T-helper 2 cell treated with Interferon-gamma antibody and Interleukin-4, amounts not matched to agents 100 ng/mL and 5 ng/mL, for 36 hours (primary cell): ENCODE measurements at places on chromosomes 2 and 18. TPM values are rescaled to one million over a fixed set of nuclear protein-coding genes. Genes with fewer than 3 reads are reported as not detected.

UBE2E3 gene
- total RNA-seq, result 41.9 and 42.0 TPM in 2 replicates

LCT gene
- 0.64 and 0.86 TPM in 2 replicates for total RNA-seq

CABYR gene
- 0.39 and 0.73 TPM in 2 replicates for total RNA-seq

CENPA gene
- total RNA-seq, result 37.9 and 38.5 TPM in 2 replicates

SCN3A gene
- 0.05 TPM in 1 of 2 replicates, not detected in the other for total RNA-seq

IL37 gene
- not detected in 2 replicates for total RNA-seq

MC5R gene
- total RNA-seq, result 0.09 TPM in 1 of 2 replicates, not detected in the other

CD8B2 gene
- 0.11 TPM in 1 of 2 replicates, not detected in the other for total RNA-seq

POTEC gene
- total RNA-seq, result not detected in 2 replicates

RRM2 gene
- 493 and 506 TPM in 2 replicates for total RNA-seq

PROKR1 gene
- total RNA-seq, result not detected in 2 replicates

CLIP4 gene
- total RNA-seq, result 27.8 and 28.2 TPM in 2 replicates

SCTR gene
- not detected in 2 replicates for total RNA-seq

RGPD8 gene
- 7.4 and 7.9 TPM in 2 replicates for total RNA-seq

HTR2B gene
- total RNA-seq, result 1.2 and 1.3 TPM in 2 replicates

TUBA4B gene
- not detected in 2 replicates for total RNA-seq

SOWAHC gene
- total RNA-seq, result 0.32 TPM in 2 replicates

MOCOS gene
- 0.07 and 0.30 TPM in 2 replicates for total RNA-seq

UBR3 gene
- 26.7 and 29.7 TPM in 2 replicates for total RNA-seq

EIF2AK3 gene
- total RNA-seq, result 23.6 and 25.3 TPM in 2 replicates

CCNT2 gene
- 43.2 and 43.7 TPM in 2 replicates for total RNA-seq

VWC2L gene
- total RNA-seq, result not detected in 2 replicates

ZNF513 gene
- 13.1 and 13.2 TPM in 2 replicates for total RNA-seq

SERPINB10 gene
- not detected in 2 replicates for total RNA-seq

MALL gene
- not detected in 2 replicates for total RNA-seq

HSPD1 gene
- total RNA-seq, result 351 and 353 TPM in 2 replicates

PPP1R1C gene
- 0.48 TPM in 1 of 2 replicates, not detected in the other for total RNA-seq

OSBPL1A gene
- 0.68 and 1.5 TPM in 2 replicates for total RNA-seq

CAVIN2 gene
- total RNA-seq, result not detected in 2 replicates

MRO gene
- not detected in 2 replicates for total RNA-seq

PGAP1 gene
- total RNA-seq, result 28.1 and 29.7 TPM in 2 replicates

LAMA3 gene
- total RNA-seq, result 0.11 TPM in 2 replicates

CTDP1 gene
- 29.0 and 29.1 TPM in 2 replicates for total RNA-seq

ITGB6 gene
- total RNA-seq, result not detected in 2 replicates

CNRIP1 gene
- total RNA-seq, result not detected in 2 replicates

SERPINB5 gene
- not detected in 2 replicates for total RNA-seq

MEP1B gene
- 0.07 and 0.11 TPM in 2 replicates for total RNA-seq

NFATC1 gene
- 37.9 and 39.7 TPM in 2 replicates for total RNA-seq

FOXD4L1 gene
- 0.34 and 0.50 TPM in 2 replicates for total RNA-seq

STPG4 gene
- 0.30 and 0.50 TPM in 2 replicates for total RNA-seq

EML6 gene
- total RNA-seq, result 0.32 and 0.89 TPM in 2 replicates

DLX2 gene
- not detected in 2 replicates for total RNA-seq

RND3 gene
- not detected in 2 replicates for total RNA-seq

FBXO41 gene
- 15.4 and 16.2 TPM in 2 replicates for total RNA-seq

C2orf74 gene
- total RNA-seq, result 2.9 and 7.0 TPM in 2 replicates

PDE11A gene
- not detected in 2 replicates for total RNA-seq

UGT1A6 gene
- not detected in 2 replicates for total RNA-seq

FHOD3 gene
- total RNA-seq, result not detected in 2 replicates

ASPRV1 gene
- total RNA-seq, result 1.3 and 1.5 TPM in 2 replicates

SCYGR1 gene
- not detected in 2 replicates for total RNA-seq

SPC25 gene
- 36.2 and 36.6 TPM in 2 replicates for total RNA-seq

LYG1 gene
- total RNA-seq, result 2.1 and 2.4 TPM in 2 replicates

CDKL4 gene
- 0.59 and 0.80 TPM in 2 replicates for total RNA-seq

DTNB gene
- 24.7 and 25.6 TPM in 2 replicates for total RNA-seq

CYP27C1 gene
- total RNA-seq, result not detected in 2 replicates

UGT1A1 gene
- total RNA-seq, result not detected in 2 replicates

ROCK2 gene
- 21.5 and 22.1 TPM in 2 replicates for total RNA-seq
